CD4-positive, alpha-beta T cell treated with Interleukin-12 subunit alpha and Interleukin-12 subunit beta, for 1 hour (primary cell): ENCODE measurements at places on chromosomes 2 and 18.

GRCh38 chr2:23402205-23402740, 17.3 kb downstream of the KLHL29 start:
- DNase-seq = no peak

DNA sequence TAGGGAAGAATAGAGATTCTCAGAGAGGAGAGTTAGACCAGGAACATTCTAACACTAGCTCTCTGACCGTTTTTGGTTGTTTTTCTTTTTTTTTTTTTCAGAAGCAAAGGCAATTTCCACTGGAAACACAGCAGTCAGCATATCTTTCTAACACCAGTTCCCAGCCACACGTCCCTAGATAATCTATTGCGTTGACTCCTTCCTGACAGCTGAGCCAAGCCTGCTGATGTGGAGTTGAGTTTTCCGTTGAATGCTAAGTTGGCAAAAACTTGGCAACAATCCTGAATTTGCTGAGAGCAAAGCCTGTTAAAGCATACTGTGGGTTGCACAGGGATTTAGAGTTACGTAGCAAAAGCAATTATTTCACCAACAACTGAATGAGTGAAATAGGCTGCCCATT, 19.3 kb downstream of the GAD1 start:
- DNase-seq = no peak

DNA sequence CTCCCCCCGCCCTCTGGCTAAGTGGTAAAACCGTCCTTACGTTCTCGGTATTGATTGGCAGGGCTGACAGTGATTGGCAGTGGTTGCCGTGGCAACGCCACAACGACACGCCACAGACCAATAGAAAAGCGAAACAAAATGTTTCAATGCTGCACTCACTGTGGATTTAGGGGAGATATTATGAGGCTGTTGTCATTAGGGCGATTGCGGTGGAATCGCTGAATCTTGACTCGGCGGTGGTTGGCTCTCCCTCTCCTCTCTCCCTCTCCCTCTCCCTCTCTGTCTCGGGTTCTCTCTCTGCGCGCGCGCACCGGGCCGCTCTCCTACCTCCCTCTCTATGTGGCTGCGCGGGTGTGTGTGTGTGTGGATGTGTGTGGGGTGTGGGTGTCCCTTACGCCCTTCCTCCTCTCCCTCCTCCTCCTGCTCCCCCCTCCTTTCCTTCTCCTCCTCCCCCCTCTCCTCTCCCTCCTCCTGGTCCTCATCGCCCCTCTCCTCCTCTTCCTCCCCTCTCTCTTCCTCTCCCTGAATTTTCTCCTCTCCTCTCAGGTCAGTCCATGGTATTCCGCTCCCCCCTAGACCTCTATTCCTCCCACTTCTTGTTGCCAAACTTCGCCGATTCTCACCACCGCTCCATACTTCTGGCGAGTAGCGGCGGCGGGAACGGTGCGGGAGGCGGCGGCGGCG, at the start of gene SIX3:
TSS of gene SIX3 (plus strand) at position 152 of the 684 bp plus-strand sequence. CDS start at position 555, 403 bp downstream.
- peak; percentile 45 for DNase-seq

- no peak for DNase-seq
Measured at GRCh38 chr2:216349366-216349765, 22.9 kb downstream of the MARCHF4 start.

- DNase-seq = no peak
Measured at GRCh38 chr18:69408522-69408921, 7.8 kb downstream of the DOK6 start.

DNA sequence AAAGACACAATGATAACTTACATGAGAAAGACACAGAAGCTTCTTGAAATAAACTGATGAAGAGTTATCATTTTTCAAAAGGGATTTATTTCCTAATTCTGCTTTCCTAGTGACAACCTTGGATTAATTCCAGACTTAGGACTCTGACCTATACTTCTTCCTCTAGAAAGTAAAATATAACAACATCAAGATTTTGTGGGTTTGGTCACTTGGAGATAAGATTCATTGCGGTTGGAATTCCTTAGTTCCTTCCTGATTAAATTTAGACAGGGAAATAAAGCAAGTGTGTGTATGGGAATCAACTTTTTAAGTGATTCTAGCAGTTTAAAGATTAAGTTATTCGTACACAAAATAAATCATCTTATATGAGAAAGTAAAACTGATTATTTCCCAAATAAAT, 208.4 kb upstream of the CCDC150 start:
- no peak for DNase-seq

DNA sequence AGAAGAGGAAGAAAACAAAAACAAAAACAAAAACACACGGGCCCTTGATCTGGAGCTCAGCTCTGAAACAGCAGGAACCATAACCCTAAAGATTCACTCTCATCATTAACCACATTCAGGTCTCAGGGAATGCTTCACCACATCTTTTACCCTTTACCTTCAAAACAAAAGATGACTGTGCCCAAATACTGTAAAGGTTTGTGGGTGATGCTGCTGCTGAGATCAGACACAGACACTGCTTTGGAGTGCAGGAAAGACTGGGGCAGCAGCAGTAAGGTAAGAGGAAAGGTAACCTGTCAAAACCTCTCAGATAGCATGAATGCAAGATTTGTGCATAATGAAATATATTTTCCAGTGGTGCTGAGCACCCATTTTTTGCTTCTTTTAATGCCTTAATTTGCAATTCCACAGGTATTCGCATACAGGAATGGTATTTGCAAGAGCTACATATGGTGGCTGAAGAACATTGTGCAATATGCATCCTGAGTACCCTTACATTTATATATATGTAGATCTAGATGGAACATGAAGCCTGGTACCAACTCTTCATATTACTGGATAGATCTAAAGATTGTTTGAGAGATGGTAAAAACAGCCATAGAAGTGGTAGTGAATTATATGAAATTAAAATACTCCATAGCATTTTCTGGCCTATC, 4.1 kb upstream of the FLACC1 start:
- no peak for DNase-seq

DNA sequence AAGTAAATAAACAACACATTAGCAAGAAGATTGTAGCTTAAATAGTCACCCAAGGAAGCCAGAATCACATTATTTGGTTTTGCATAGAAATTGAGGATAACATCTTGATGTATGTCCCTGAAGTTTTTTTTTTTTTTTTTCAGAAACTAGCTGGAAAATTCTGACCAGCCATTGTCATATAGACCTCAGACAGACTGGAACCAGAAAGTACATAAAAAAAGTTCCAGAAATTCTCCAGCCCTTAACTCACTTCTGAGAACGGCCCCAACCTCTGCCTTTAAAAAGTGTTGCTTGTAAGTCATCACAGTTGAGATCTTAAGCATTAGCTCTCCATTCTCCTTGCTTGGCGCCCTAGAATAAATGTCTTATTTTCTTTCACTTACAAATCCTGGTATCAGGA, 350.5 kb downstream of the CCDC85A start:
- DNase-seq = no peak

GRCh38 chr2:169221745-169222369, 140.5 kb downstream of the LRP2 start:
- no peak for DNase-seq

DNA sequence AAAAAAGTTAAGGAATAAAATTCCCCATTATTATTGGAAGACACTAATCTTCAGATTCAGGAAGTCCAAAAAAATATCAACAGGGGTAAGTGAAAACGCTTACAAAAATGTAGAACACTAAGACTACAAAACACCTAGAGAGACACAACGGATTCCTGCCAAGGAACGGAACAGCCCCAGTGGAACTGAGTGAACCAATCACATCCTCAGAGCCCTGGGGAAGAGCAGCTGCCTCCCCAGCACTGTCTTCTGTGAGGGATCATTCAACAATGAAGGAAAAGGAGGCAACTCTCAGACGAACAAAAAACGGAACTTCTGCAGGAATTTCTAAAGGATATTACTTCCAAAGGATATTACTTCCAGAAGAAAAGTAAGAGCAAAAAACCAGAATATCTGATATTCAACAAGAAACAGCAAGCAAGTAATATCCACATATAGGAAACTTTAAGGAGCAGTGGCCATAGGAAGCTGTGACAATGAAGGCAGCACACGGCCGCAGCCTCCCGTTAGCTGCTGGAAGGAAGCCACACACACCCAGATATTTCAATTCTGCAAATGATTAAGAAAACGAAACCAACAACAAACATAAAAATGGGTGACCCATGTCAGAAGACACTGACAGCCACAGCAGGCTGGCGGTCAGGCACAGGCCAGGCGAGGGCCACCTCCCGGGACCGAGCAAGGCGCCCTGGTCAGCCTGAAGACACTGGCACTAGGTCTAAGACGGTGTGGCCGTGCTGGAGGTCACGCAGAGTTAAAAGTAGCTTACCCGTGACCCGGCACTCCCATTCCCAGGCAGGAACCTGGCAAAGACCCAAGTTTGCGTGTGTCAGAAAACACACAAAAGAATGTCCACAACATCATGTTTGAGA, 81.8 kb downstream of the HDAC4 start:
- peak; percentile 25 for DNase-seq

GRCh38 chr2:101516349-101516748, 41.4 kb upstream of the RFX8 start:
- no peak for DNase-seq

DNA sequence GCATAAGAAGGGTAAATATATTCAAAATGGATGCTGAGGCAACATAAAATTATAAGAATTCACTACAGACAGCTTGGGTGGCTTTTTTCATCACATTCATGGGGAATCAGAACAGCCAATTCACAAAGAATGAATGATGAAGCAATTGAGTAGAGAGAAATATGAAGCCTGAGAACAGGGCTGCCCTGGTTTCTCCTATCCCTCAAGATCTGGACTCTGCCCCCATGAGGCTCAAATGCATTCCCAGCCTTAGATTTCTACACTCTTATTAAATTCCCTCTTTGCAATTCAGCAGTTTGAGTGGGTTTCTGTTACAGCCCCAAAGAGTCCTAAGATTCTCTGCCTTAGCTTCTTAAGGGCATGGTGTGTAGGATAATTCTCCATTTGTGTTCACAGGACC, 172.5 kb downstream of the MAIP1 start:
- no peak for DNase-seq

GRCh38 chr2:134261398-134262131, 7.7 kb downstream of the MGAT5 start:
- no peak for DNase-seq

DNA sequence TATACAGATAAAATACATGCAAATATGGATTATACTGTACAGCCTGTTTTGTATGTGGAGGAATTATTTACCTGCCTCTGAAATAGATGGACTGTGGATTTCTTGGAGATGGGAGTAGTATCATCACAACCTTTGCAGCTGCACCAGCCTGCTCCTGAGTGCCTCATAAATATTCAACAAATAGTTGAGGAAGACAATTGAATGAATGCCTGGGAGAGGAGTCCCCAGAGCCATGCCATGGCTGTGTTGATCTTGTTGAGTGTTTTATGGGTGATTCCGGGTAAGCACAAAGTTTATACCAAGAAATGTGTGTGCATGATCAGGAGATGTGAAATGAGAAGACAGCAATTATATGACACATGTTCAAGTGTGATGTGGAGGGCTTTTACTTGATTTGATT, 225.0 kb downstream of the FHOD3 start:
- DNase-seq = no peak

DNA sequence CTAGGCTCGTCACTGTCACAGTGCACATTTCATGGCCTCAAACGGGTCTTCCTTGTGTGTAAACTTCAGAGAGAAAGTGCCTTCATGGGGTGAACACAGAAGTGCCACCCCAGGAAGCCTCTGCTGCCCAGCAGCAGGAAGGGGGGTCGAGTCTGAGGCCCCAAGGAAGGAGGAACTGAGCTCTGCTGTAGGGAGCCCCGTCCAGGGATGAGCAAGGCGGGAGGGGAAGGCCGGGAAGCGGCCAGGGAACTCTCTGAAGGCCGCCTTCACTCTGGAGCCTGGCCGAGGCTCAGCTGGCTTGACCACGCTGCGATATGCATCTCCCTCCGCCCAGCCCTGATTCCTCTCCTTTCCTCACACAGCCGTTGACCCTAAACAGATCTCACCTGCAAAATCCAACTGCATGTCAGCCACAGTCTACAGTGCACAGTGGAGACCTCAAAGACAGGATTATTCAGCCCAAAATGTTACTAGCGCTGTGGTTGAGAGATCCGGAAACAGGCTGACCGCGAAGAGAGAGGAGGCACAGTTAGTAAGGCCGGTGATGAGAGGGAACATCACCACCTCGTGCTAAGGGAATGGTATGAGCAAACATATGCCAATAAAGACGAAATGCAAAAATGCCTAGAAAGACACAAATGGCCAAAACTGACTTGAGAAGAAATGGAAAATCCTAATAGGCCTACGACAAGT, 34.2 kb upstream of the CTDP1 start:
- no peak for DNase-seq

DNA sequence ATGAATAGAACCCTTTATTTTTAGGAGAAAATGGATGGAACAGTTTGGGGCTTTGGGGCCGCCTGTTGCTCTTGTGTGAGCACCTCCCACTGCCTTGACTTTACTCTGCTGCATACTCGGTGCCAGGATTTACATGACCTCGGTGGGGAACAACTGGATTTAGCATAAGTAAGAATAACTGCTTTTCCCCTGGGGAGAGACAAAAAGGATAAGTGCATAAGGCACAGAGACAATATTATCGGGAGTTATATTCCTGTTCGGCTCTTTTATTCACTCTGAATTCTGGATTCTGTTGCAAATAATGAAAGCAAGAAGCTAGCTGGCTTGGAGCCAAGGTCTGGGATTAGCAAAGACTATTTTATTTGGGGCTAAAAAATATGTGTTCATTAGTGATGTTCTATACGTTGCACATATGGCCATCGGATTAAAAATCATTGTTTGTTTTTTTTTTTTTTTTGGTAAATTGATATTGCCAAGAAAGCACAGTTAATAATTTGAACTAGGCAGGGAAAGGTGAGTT, 69.8 kb downstream of the CYBRD1 start:
- DNase-seq = no peak

DNA sequence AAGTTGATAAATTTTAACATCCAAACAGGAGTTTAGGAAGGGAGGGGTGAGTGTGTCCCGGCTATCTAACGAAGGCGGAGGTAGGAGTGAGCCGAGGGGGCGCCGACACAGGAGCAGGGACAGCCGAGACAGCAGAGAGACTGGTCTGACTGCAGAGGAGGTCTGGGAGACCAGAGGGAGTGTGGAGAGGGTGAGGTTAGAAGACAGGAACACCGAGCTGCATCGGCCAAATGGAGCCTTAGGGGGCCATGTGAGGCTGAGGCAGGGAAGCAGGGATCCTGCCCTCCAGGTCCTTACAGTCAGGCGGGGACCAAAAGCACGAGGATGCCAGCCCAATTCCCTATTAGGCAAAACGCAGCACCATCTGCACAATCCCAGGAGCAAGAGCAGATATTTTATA, 67.0 kb downstream of the SFXN5 start:
- no peak for DNase-seq

DNA sequence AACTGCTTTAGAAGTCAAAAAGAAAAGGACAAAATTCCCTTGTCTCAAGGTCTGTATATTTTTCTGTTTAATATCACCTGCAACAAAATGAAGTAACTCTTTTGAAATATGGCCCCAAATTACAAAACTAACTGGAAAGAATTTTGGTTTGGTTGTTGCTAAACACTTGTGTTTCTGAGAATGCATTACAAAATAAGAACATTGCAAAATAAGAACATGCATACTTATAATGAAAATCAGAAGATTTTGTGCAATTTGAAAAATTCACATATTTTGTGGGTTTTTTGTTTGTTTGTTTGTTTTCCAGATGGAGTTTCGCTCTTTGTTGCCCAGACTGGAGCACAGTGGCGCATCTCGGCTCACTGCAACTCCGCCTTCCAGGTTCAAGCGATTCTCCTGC, 21.8 kb downstream of the NDUFB3 start:
- no peak for DNase-seq
